CD4-positive, alpha-beta T cell treated with Interleukin-4 for 4 hours (primary cell): ENCODE measurements at places on chromosomes 2 and 18.

DNA sequence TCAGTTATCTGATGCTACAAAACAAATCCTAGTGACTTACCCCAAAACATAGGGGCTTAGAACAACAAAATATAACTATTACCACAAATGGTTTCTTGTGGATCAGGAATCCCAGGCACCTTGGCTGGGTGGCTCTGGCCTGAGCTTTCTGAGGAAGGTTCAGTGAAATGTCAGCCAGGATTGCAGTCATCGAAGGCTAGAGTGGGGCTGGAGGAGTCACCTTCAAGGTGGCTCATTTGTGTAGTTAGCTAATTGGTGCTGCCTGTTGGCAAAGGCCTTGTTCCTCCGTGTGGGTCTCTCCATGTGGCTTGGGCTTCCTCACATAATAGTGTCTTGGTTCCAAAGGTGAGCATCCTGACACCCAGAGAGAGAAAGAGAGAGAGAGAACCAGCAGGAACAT, 57.4 kb downstream of the COPS8 start:
- no peak for DNase-seq

DNA sequence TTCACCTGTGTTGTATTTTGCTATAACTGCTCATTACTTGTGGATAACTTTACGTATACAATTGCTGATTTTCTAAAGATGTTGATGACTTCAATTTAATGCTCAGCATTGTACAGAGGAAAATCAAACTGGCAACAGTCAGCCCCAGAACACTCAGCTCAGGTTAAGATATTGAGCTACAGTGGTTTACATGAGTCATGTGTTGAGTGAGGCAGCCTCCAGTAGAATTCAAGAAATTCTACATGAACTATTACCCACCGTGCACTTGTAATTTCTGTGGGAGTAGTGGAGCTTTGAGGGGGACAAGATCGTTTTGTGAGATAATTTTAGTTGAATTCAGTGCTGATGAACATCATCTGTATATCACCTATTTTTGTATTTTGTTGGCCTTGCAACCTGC, 292.3 kb downstream of the ALPK2 start:
- no peak for DNase-seq

GRCh38 chr2:62785216-62785615, 79.7 kb downstream of the EHBP1 start:
- no peak for DNase-seq

DNA sequence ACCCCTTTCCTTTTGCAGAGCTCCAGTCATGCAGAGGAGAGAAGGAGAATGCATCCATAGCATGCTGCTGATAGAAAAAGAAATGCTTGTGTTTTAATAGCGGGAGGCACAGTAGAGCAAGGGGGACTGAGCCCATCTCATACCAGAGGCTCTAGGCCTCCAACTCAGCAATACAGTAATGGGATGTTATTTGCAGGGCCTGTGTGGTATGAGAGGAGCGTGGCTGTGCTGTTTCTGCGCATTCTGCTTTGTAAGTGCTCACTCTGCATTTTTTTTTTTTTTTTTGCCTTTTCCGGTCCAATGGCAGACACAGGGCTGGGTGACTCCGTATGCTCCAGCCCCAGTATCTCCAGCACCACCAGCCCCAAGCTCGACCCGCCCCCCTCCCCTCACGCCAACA, 200.0 kb downstream of the GBX2 start:
- DNase-seq = no peak

- DNase-seq = no peak
These were observed 15.5 kb downstream of the ASPRV1 start for GRCh38 chr2:69945941-69946340.
